Activated CD4-positive, alpha-beta T cell treated with anti-CD3 and anti-CD28 coated beads for 36 hours (primary cell): ENCODE measurements at places on chromosomes 5 and 9.

- no peak for DNase-seq
Measured at GRCh38 chr9:98078895-98079294, 22.4 kb downstream of the NANS start.

DNA sequence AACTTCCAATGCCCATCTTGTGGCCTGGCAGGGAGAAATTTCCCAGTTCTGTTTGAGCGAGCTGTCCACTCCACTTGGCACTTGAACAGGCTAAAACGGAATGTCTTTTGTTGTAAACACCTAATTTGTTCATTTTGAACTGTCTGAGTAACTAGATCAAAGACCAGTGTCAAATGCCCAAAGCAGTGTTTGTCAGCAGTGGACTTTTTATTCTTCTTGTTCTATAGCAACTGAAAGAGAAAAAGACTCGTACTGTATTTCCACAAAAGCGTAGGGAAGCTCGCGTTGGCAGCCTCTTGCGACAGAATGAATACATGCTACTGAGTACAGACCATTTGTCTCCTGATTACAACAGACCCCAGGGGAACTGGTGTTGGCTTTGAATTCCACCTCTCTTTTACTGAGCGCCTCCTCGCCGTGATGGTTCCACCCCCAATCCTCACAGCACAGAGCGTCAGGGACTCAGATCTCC lies 601.8 kb upstream of the ZNF608 start:
- no peak for DNase-seq

DNA sequence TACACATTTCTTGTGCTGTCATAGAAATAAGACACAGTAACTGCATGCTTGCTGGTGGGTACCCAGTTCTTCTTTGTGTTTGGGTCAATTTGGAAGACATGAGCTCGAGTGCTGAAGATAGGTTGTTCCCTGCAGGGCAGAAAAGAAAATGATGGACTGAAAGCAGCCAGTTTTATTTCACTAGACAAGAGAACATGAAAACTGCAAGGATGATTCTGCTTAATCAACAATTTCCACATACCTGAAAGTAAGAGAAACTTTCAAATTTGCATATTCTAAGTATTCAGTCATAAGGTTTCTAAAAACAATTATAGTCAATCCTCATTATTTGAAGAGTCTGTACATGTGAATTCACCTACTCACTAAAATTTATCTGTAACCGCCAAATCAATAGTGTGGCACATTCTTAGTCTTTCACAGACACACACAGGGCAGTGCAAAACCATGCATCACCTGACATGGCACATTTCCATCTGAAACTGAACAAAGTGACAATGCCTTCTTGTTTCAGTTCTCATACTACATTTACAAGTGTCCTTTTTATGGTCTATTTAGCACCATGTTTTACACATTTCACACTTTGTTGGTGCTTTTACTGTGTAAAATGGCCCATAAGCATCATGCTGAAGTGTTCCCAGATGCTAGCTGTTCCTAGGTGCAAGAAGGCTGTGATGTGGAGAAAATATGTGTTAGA lies 56.9 kb downstream of the HOMER1 start:
- no peak for DNase-seq

- DNase-seq = no peak
Measured at GRCh38 chr5:5178136-5178535, 38.0 kb downstream of the ADAMTS16 start.

DNA sequence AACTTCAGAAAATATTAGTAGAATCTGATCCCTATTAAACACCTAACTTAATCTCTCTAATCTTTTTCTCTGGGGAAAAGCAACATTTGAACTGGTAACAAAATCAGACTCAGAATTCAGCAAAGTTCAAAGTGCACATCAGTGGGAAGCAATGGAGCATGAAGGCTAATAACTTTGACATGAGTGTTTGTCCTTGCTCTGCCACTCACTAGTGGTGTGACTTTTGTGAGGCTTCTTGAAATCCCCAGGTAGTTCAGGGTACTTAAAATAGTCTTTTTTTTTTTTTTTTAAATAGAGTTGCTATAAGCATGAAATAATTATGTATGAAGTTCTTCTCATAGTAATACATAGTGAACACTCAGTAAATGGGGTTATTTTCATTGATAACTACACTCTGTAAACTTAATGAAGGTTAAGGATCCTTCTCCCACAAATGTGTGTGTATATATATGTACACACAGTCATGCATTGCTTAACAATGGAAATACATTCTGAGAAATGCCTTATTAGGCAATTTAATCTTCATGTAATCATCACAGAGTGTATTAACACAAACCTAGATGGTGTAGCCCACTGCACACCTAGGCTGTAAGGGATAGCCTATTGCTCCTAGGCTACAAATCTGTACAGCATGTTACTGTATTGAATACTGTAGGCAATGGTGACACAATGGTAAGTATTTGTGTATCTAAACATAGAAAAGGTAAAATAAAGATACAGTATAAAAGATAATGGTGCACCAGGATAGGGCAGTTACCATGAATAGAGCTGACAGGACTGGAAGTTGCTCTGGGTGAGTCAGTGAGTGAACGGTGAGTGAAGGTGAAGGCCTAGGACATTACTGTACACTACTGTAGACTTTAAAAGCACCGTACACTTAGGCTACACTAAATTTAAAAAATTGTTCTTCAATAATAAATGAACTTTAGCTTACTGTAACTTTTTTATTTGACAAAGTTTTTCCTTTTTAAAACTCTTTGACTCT lies 73.3 kb upstream of the HMHB1 start:
- DNase-seq = no peak

GRCh38 chr5:124516567-124516966 lies 229.9 kb downstream of the ZNF608 start:
- DNase-seq = no peak

- no peak for DNase-seq
Measured at GRCh38 chr9:69874301-69875060, 53.9 kb downstream of the CFAP95 start.

GRCh38 chr5:106127341-106127781 lies 1543.4 kb downstream of the EFNA5 start:
- DNase-seq = no peak

GRCh38 chr5:10573487-10574145 lies 9.7 kb downstream of the ANKRD33B start:
- DNase-seq = no peak

DNA sequence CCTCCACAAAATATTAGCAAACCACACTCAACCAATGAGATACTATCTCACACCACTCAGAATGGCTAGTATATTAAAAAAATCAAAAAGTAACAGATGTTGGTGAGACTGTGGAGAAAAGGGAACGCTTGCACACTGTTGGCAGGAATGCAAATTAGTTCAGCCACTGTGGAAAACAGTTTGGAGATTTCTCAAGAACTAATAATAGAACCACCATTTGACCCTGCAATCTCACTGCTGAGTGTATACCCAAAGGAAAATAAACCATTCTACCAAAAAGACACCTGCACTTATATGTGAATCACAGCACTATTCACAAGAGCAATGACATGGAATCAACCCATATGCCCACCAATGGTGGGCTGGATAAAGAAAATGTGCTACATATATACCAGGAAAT lies 393.5 kb downstream of the PDE4D start:
- DNase-seq = no peak

DNA sequence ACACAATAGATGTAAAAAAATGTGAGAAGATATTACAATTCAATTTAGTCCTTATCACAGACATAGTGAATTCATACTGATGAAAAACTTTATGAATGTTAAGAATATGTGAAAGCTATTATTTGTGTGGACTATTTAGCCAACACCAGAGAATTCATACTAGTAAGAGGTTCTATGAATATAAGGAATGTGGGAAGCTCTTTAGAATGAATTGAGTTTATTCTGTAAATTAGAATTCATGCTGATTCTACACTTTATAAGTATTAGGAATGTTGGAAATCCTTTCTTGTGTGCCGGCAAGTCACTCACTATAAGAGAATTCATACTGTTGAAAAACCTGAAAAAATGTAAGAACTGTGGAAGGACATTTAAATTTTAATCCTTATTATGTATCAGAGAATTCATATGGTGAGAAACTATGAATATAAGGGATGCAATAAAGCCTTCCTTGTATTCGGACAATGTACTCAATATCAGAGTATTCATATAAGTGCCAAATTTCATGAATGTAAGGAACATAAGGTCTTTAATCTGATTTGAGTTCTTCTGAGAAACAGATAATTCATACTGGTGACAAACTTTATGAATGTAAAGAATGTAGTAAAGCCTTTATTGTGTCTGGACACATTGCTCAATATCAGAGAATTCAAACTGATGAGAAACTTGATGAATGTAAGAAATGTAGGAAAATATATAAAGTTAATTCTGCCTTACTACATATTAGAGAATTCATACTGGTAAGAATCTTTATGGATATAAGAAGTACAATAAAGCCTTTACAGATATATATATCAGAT lies 21.6 kb upstream of the PCDHA1 start:
- no peak for DNase-seq

DNA sequence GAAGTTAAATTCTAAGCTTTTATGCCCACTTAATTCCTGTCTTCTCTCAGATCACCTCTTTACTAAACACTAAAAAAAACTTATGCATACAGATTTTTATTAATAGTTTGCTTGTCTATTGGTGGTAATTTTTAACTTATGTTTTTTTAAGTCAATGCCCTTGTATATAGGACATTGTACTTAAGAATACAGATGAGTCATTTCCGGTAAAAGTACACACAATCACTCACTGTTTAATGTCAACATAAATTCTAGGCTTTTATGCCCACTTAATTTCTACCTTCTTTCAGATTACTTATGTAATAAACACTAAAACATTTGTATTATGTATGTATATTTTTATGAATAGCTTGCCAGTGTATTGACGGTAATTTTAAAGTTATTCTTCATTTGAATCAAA lies 872.8 kb upstream of the CDH9 start:
- no peak for DNase-seq

GRCh38 chr5:16520841-16521240 lies 55.2 kb upstream of the ZNF622 start:
- no peak for DNase-seq

DNA sequence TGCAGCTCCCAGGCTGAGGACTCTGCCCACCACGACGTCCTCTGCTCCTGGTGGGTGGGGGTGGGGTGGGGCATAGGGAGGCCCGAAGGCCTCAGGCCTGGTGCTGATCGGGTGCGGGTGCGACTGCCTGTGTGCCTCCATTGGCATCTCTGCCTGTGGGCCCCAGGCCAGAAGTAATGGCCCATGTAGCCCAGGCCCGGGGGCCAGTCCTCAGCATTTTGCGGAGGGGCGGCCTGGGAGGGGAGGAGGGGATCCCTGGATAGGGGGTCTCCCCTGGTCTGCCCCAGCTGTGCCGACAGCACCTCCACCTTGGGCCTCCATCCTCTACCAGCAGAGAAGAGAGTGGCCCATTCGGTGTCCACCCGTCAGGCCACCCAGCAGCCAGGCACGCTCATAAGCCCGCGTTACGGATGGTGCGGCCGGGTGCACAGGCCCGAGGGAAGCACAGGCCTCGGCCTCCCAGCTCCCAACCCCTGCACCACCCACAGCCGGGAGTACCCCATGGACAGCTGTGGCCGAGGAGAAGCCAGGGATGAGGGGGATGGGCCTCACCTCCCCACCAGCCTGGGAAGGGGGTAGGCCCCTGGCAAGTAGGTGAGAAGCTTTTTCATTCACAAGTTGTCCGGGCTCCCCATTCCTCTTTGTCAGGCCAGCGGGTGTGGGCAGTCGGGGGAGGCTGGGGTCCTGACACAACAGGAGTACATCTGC lies 1.8 kb upstream of the NOTCH1 start:
- DNase-seq = no peak

- DNase-seq = peak; percentile 68
Measured at GRCh38 chr5:139543423-139543991, 17.6 kb upstream of the UBE2D2 start.

- DNase-seq = peak; percentile 74
Measured at GRCh38 chr5:1380011-1380817, 35.3 kb upstream of the CLPTM1L start.

GRCh38 chr5:61275841-61276240 lies 56.2 kb upstream of the ZSWIM6 start:
- peak; percentile 60 for DNase-seq

- DNase-seq = no peak
Measured at GRCh38 chr5:45062044-45062443, 253.3 kb downstream of the MRPS30 start.

DNA sequence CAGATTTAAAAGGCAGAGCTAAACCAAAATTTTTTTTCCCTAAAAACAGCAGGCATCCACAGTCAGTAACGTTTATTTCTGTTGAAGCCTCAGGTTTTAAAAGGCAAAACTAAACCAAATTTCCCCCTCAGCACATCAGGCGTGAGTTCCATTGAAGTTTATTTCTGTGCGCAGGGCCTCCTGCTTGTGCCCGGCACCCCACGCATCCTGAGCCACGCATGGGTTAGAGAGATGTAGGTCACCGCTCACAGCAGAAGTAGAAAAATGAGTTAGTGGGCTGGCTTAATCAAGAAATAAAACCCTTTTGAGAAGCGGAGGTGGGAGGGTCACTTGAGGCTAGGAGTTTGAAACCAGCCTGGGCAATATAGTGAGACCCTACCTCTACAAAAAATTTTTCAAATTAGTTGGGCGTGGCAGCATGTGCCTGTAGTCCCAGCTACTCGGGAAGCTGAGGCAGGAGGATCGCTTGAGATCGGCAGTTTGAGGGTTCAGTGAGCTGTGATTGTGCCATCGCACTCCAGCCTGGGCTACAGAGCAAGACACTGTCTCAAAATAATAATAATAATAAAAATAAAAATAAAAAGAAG lies 75.6 kb upstream of the SPIN1 start:
- peak; percentile 50 for DNase-seq

GRCh38 chr9:131090025-131090787 lies 6.1 kb upstream of the AIF1L start:
- no peak for DNase-seq

GRCh38 chr5:97627272-97627671 lies 444.2 kb upstream of the RIOK2 start:
- no peak for DNase-seq

- DNase-seq = no peak
Measured at GRCh38 chr9:89550346-89550927, 52.5 kb upstream of the SEMA4D start.

GRCh38 chr5:107456281-107456715 lies 214.4 kb downstream of the EFNA5 start:
- no peak for DNase-seq

DNA sequence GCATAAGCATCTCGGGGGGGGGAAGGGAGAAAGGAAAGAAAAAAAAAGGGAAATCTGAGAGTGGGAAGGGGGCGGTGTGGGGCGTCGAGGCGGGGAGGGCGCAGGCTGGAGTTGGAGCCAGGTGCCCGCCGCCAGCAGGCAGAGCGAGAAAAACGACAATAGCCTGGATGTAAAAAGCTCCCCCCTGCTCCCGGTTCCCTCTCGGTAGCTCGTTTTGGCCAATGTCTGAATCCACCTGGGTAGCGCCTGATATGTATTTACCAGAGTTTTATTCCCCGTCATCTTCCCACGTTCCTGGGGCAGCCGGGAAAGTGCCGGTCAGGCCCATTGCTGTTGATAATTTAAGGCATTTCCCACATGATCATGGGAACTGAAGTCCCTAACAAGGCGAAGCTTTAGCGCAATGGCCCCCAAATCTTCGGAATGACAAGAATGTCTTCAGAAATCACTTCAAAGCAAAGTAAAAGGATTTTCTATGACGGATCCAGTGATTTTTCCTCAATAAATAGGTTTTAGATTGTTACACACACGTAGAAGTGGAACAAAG lies 3.0 kb upstream of the OTP start:
- DNase-seq = peak; percentile 6

- DNase-seq = no peak
Measured at GRCh38 chr5:138650196-138650595, 75.0 kb upstream of the HSPA9 start.

GRCh38 chr5:37604290-37604689 lies 225.2 kb downstream of the WDR70 start:
- no peak for DNase-seq

GRCh38 chr5:114305402-114306207 lies 56.3 kb upstream of the KCNN2 start:
- DNase-seq = no peak
